GOT3 (cell line): ENCODE measurements at places on chromosomes 13 and 19.
A peak's percentile ranks its signal among the peaks of the same experiment; 100 is the strongest.

DNA sequence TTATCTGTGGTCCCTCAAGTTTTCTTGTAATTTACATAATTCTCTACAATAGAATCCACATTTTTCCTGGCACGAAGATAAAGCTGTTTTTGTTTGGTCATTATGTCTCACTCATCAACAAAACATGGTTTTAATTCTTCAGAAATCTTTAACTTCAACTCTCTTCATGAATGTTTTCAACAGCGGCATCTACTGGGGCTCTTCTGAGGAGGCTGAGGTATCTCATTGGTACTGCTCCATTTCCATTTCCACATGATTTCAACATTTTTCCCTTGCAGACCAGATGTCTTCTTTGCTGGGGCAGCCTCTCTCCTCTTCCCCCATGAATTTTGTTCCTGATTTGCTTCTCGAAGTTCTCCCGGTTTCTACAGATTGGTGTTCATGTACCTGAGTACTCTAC lies 5.8 kb upstream of the KBTBD7 start:
- DNase-seq, result no peak

DNA sequence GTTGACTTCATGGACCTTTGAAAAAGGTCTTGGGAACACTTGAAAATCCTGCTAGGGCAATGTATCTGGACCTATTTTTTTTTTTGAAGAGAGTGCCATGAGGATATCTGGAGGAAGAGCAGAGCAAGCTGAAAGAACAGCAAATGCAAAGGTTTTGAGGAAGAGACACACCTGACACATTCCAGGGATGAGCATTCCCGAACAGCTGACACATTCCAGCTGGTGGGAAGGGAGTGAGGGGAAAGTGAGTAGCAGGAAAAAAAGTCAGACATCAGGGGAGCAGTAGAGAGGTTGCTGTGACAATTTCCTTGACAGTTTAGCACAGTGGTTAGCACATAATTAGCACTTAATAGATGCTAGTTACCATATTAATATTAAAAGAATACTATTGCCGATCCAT lies 14.7 kb downstream of the DGKH start:
- DNase-seq, result no peak

DNA sequence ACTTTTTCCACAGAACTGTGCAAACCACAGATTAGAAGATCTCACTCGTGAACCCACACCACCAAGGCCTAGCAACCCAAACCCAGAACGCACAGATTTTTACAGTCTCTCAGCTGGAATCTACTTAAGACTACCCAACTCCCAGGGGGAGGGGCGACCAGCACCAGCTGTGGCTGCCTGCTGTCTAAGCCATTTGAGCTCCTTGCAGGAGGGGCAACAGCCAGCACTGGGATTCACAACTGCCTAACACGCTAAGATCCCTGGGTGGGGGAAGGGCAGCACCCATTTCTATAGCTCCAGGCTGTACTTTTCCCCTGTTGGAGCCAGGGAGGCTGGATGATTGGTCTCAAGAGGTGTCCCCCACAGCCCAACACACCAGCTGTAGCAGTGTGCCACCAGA lies 368.8 kb downstream of the SUCLA2 start:
- DNase-seq, result no peak

DNA sequence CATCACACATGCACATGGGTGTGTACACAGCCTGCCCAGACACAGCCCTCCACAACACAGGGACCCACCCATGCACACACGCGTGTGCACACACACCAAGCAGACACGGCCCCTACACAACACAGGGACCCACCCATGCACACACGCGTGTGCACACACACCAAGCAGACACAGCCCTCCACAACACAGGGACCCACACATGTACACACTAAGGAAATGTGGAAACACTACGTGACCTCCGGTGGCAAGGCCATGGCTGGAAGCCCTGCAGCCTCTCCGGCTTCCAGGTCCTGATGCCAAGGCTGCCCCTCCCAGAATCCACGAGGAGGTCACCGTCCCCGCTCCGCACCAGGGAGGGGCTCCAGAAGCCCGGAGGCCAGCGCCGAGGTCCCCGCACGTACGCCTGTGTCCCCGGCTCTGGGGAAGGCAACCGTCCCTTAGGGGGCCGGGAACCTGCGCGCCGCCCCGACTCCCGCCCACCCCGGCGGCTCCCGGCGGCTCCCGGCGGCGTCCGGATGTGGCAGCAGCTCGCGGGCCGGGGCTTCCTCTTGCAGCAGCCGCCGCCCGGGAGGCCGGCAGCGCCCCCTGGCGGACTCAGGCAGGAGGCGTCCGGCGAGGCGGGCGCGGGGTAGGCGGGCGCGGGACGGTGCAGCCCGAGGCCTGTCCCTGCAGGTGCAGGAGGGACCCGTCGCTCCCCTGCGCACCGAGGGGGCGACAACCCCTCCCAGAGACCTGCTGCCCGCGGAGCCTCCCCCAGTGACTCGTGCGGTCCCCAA lies 29.8 kb upstream of the GRTP1 start:
- peak; percentile 30 for DNase-seq

DNA sequence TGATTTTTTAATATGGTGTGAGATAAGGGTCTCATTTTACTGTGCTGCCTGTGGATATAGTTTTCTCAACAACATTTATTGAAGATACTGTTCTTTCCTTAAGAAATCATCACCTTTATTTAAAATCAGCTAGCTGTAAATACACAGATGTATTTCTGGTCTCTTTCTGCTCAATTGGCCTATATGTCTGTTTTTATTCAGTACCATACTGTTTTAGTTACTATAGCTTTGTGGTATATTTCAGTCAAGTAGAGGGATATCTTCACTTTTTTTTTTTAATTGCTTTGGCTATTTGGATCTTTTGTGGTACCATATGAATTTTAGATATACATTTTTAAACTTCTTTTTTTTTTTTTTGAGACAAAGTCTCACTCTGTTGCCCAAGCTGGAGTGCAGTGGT lies 16.7 kb upstream of the ZNF714 start:
- DNase-seq, result no peak
